Thoracic aorta (tissue), 2 donors: ENCODE measurements at places on chromosomes 5 and 9.
A peak's percentile ranks its signal among the peaks of the same experiment; 100 is the strongest.

DNA sequence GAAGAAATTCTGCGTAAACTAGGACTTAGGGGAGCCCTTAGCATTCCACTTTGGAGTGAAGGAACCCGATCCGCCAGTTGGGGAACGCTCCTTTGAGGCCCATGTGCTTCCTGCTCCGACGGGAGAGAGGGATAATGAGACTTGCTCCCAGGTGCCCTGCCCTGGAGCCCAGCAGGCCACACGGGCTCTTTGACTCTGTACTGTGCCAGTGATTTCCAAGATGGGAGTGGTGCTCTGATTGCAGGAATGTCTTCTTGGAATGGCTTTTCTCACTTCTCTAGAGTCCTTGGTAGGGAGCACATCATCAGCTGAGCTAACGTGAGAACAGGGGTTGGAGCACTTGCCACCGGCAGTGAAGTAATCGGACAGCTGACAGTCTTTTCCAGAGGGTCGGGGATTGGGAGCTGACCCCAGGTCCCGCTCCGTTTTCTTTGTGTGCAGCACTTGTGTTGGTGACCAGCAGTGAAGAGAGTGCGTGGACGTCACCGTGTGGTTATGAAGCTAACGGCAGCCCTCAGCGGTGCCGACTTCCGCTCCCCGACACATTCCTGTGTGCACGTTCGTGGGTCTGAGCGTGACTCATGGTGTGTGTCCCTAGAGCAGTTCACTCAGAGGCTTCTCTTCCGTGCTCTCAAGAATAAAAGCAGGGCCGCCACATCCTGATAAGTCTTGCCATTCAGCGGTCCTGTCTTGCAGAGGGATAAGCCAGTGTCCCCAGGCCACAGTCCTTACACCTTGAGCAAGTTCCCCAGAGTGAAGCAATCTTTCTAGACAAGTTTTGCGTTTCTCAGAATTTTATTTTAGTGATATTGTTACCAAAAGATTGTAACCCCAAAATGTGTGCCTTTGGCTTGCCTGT, 25.6 kb downstream of the ABL1 start:
- DNase-seq, result peak; percentile 81

DNA sequence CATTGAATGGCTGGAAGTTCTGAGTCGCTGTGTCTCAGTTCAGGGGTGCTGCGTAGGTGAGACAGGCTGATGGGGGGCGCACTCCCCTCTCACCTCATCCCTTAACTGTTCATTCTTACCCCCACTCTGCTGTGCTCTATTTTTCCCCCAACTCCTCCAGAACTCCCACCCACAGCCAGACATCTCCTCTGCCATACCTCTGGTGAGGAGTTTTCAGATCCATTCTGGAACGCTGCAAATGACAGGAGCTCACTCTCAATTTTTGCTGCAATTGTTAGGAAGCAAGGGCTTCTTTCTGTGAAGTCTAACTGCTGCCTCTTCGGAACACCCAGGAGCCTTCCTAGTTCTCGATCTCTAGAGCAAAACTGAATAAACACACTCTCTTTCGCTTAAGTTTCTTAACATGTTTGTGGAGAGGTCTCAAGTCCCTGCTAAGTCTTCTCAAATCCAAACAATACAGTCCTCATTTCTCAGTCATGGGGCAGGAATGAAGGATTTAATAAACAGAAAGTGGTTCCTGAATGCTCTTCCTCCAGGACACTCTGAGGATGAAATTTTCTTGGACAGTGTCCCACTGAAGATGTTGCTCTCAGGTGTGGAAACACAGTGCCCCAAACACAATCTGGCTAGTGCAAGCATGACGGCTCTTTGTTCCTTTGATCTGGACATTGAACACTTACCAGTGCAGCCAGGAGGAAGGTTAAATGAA, 387.7 kb downstream of the KDM4C start:
- DNase-seq, result no peak

DNA sequence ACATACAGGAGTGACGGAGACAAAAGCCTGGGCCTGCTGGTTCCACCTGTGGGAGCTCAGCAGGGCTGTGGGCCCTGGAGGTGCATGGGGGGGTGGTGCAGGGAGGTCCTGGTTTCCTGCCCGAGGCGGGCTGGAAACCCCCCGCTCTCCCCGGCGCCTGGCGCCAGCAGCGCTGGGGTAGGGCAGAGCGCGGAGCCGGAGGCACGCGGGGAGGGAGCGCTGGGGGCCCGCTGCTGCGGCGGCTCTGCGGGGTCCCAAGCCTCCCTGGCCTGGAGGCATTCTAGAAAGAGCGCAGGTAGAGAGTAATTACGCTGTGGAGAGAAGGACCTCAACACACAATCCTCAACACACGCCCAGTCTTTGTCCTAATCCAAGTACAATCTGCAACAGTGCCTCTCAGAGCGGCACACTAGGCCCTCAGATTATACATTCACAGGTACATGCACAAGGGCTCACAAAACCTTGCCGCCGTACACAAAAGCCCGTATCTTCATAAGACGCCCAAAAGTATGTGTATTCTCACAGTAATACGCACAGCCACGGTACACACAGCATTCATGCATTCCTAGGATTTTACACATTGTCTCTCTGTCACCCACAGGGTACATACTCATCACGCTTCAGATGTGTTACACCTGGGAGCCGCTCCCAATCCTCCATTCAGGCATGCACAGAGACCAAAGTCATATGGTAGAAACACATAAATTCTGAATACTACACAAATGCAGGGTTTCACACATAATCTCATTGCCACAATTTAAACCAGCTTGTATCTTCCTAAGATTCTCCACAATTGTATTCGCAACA, 2.1 kb upstream of the HAND1 start:
- no peak for DNase-seq

DNA sequence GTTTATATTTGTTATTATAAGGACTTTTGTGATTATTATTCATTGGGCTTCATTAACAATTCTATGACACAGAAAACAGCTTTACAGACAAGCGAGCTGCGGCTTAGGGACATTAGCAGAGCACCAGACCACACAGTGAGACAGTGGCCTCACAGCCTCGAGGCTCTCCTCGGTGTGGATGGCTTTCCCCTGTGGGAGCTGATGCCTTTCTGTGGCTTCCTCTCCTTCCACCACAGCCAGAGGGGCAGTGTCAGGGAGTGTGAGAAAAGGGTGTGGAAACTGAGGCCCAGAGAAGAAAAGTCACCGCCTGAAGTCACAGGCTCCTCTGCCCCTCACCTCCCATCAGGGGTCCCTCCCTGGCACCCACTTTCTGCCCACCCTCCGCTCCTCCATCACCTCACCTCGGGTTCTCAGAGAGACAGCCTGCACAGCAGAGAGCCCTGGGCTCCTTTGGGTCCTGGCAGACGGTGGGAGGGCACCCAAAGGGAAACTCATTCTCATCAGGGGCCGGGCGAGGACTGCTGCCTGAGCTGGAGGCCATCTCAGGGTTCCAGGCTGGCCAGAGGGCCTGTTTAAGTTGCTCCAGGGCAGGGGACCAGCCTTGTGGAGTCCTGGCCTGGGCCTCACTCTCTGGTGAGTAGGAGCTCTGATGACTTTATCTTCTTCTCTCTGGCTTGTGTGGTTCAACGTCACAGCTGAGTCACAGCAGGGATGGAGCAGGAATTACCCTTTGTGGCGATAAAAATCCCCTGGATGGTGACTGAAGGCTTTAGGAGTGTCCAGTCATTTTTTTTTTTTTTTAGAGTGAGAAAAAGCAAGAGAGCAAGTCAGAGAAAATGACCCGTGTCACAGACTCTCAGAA, 830 bp downstream of the TRAF1 start:
- peak; percentile 87 for DNase-seq

DNA sequence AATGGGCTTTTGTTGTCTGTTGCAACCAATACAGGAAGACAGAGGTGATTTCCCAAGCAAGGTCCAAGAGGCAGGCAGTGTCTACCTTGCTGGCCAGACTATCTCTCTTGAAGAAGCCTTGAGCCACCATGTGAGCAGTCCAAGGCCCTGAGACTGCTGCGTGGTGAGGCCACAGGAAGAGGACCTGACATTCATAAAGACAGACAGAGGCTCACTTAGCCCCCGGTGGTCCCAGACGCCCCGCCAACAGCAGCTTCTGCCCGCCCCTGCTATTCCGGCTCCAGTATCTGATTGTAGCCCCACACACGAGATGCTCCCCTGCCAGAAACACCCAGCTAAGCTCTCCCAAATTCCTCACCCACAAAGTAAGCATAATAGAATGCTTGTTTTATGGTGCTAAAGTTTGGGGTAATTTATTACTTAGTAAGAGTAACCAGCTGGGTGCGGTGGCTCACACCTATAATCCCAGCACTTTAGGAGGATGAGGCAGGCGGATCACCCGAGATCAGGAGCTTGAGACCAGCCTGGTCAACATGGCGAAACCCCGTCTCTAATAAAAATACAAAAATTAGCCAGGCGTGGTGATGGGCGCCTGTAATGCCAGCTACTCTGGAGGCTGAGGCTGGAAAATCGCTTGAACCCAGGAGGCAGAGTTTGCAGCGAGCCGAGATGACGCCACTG, 22.8 kb upstream of the FUBP3 start:
- no peak for DNase-seq

GRCh38 chr5:34691326-34691725, 35.2 kb downstream of the RAI14 start:
- DNase-seq, result no peak

GRCh38 chr9:84513979-84514378, 155.6 kb upstream of the NTRK2 start:
- DNase-seq, result no peak
